ENCODE measurements at places on chromosomes 7 and 10.
A peak's percentile ranks its signal among the peaks of the same experiment; 100 is the strongest.

DNA sequence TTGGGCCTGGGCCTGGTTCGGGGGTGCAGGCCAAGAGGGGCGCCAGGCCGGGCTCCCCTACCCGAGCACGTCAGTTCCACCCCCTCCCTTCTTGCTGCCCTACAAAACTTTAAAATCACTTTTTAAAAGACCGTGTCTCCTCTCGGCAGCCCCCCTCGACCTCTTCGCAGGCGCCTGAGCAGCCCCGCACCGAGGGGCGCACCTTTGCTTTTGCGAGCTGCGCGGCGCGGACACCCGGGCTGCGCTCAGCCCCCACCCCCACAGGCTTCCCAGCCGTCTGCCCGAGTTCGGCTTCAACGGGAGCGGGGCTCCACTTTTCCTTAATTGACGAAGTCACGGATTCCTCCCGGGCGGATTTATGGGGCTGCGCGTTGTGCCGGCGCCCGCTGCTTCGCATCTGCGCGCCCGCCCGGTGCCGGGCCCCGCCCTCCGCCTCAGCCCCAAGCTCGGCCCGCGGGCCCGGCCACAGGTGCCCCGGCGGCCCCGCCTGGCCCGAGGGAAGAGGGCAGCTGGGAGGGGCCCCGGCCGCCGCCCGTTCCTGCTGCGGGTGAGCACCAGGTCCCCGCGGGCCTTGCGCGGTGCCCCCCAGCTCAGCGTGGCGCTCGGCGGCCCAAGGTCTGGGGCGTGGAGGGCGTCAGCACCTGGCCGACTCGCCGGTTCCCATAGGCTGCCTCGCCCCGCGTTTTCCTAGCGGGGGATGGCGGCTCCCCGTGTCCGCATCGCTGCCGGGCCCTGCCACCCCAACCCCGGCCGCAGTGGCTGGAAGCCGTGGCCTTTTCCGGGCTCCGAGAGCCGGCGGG, 10.8 kb upstream of the MNX1 start:
- no peak for DNase-seq

- DNase-seq: no peak
Observed at GRCh38 chr7:84324136-84324630, 129.6 kb upstream of the SEMA3A start.

GRCh38 chr7:129877146-129877792, 75.5 kb downstream of the UBE2H start:
- no peak for DNase-seq

DNA sequence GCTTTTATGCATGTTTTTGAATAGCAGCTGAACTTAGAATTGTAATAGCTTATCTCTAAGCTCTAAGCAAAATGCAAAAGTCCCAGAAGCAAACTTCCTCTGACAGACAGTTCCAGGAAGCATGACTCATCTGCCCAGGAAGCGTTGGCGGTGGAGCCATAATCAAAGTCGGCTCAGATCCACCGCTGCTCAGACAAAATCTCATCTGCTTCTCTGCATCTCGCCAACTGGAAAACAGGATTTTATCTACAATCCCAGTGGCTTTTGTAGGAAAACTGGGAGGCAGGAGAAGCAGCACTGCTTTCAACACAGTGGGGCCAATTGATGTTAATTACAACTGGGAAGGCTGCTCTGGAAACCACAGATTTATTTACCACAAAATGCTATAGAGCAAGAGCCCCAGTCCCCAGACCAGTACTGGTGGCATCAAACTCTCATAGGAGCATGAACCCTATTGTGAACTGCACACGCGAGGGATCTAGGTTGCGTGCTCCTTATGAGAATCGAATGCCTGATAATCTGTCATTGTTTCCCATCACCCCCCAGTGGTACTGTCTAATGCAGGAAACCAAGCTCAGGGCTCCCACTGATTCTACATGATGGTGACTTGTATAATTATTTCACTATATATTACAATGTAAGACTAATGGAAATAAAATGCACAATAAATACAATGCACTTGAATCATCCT, 99.9 kb downstream of the CUBN start:
- peak; percentile 24 for DNase-seq

- no peak for DNase-seq
Observed at GRCh38 chr7:44074349-44074695, 8.0 kb downstream of the POLM start.

- DNase-seq: no peak
Observed at GRCh38 chr7:97623333-97623732, 108.6 kb upstream of the TAC1 start.

GRCh38 chr7:24831240-24831639, 74.0 kb upstream of the GSDME start:
- no peak for DNase-seq

GRCh38 chr10:96639899-96640298, 53.1 kb upstream of the TM9SF3 start:
- DNase-seq: no peak
